ENCODE measurements at places on chromosomes 3 and 15.
A peak's percentile ranks its signal among the peaks of the same experiment; 100 is the strongest.

GRCh38 chr3:132343018-132343612 lies 25.9 kb downstream of the ACP3 start:
- no peak for DNase-seq

- no peak for DNase-seq
Measured at GRCh38 chr3:130516645-130517512, at the start of gene COL6A6. Gene COL6A6 (plus strand): TSS chr3:130517177. CDS start chr3:130560365, 43,188 bp downstream.

GRCh38 chr15:69185706-69186105 lies 25.3 kb downstream of the GLCE start:
- DNase-seq = no peak

DNA sequence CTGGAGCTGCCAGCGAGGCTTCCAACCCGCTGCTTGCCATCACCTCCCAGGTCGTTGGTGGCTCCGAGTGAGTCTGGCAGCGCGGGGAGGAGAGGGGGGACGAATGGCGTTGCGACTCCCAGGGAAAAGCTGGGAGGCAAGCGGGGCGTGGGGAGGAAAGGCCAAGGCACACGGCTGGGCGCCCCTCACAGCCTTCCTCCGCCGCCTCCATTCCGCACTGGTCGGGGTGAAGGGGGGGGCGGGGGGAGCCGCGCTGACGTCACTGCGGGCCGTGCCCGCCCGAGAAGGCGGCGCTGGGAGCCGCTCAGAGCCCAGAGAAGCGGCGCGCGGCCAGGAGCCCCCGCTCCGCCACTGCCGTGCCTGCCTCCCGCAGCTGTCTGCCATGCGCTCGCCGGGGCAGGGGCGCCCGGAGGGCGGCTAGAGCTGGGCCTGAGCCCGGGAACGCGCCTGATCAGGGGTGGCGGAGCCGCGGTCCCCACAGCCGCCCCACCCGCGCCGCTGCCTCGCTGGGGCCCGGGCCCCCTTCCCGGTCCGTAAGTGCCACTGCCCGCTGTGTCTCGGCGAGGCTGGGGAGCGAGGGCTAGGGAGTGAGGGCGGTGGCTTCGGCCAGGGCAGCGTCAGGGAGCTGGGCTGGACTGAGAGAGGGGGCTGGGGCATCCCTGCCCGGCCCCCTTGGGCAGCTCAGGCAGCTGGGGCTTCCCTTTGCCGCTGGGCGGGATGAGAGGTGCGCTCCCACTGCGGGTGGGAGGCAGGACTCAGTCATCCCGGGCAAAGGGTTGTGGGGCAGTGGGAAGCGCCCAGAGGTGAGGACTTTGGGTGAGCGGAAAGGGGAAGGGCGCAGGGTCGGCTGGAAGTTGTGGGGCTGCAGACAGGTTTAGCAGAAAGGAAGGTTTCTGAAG lies 27.8 kb upstream of the POLG start:
- DNase-seq = no peak

DNA sequence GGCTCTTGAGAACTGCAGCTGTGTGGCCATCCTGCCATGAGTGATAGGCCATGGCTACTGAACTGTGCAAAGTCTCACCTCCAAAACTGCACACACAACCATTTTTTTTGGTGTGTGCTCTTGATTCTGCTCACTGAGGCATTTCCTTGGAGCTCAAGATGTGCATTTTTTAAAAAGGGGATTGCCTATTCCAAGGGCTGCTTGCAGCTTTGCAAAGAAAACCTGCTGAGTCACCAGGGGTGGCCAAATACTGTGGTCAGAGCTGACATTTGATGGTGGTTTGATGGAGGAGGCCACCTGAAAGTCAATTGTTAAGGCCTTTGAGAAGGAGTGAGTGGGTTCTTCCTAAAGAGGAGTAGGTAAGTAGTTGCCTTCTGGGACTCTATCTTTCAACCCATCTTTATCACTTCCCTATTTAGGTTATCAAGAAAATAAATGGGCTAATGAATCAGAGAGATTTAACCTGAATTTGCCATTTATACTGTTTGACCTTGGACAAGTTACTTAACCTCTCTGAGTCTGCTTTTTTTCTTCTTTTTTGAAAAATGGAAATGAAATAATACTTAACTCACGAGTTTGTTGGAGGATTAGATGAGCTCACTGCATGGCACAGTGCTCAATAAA lies 87.9 kb downstream of the CHST2 start:
- peak; percentile 96 for DNase-seq

DNA sequence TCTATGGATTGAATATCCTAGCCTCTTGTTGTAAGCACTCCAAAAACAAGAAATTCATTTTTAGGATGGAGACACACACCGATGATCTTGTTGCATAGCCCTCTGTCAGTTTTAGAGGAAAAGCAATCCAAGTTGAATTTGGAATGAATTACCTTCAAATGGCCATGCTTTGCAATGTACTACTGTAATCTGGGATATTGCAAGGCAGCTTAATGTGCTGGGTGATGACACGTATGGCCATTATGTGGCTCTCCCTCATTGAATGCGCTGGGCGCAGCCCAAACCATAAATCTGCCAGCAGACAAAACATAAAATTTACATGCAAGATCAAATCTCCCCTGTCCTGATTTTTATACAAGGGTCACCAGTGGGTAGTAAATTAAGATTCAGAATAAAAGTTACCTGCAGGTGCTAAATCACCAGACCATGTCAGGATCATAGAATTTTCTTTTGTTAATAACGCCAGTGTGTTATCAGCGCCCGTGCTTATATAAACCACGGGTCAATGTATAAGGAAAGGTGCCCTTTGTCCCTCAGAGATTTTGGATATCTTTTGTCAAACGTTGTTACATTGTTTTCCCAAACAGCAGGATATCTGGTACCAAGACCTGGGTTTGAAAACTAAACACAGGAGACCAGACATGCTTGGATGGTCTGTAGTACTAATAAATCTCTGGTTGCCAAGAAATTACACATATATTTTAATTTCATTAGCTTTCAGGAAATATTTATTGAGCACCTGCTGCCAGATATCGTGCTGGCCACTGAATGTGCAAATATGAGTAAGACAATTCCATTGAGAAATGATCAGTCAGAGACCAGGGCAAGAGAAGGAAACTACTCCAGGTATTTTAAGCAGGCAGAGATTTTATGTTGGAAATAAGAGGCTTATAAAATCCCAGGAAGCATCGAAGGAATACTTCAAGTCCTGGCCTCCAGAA lies 237.1 kb downstream of the EBLN2 start:
- DNase-seq = no peak

DNA sequence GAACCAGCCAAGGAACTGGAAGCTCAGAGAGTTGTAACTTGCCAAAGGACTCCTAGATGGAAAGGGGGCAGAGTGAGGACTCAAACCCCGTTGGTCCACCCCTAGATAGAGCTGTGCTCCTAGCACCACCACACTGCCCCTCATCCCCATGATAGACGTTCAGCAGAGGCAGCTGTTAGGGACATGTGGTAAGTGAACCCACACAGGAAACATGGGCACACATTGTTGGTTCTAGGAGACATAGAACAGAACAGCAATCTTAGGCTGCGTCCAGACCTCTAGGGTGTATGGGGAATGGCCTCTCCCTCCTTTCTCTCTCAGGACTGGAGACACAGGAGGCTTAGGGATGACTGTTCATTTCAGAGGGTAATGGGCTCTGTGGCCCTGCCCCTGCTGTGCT lies 102.7 kb downstream of the ANP32A start:
- no peak for DNase-seq

- no peak for DNase-seq
Measured at GRCh38 chr3:24680214-24680967, 185.7 kb upstream of the THRB start.

DNA sequence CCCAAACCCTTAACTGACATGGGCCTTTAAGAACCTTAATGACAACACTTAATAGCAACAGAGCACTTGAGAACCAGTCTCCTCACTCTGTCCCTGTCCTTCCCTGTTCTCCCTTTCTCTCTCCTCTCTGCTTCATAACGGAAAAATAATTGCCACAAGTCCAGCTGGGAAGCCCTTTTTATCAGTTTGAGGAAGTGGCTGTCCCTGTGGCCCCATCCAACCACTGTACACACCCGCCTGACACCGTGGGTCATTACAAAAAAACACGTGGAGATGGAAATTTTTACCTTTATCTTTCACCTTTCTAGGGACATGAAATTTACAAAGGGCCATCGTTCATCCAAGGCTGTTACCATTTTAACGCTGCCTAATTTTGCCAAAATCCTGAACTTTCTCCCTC lies 49.9 kb downstream of the PGPEP1L start:
- no peak for DNase-seq

- no peak for DNase-seq
Measured at GRCh38 chr3:89644716-89645115, 537.3 kb downstream of the EPHA3 start.

DNA sequence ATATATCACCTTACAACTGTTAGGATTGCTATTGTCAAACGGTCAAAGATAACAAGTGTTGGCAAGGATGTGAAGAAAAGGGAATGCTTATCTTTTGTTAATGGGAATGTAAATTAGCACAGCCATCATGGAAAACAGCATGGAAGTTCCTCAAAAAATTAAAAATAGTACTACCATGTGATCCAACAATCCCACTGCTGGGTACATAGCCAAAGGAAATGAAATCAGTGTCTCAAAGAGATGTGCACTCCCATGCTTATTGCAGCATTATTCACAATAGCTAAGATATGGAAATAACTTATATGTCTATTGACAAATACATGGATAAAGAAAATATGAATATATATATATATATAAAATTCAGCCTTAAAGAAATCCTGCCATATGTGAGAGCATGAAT lies 274.6 kb downstream of the EDEM1 start:
- no peak for DNase-seq

DNA sequence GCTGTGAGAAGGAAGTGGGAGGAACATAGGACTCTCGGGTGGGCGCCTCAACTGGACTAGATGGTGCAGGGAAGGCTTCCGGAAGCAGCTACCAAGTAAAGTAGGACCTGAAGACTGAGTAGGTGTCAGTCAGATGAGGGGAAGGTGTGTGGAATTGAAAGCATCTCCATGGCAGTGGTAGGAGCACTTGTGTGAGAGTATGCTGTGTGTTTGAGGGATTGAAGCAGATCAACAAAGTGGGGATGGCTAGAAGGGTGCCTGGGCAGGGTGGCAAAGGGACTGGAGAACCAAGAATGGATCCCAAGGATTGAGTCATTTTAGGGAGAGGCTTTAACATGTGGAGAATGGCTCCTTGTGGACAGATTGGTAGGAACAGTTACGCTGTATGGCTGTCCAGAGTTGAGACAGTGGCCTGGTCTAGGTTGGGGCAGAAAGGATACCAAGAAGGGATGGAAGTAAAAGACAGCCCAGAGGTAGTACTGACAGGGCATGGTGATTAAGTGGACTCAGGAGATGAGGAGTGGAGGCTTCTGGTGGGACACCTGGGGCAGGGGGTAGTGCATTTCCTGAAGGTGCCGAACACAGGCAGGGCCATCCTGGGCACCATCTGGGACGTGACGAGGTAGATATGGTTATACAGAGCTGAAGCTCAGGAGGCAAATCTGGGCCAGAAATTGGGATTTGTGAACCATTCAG lies 1.5 kb downstream of the UQCC5 start:
- DNase-seq = no peak

DNA sequence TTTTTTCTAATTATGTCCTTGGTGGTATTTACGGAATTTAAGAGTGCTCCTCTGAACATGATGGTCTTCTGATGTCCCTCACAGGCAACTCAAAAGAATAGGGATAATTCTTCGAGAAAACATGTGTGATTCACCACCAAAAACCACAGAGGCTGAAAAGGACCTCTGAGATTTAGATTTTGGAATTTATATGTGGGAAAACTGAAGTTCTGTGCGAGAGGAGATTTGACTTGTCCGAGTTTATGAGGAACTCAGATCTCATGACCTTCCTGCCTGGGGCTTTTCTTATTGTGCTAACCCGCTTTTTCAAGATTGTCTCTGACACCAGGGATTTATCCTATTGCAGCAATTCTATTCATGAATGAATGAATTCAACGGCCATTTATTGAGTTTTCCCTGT lies 142.4 kb downstream of the FAM43A start:
- DNase-seq = no peak

- DNase-seq = no peak
Measured at GRCh38 chr3:127107002-127107401, 85.9 kb upstream of the PRR23E start.

GRCh38 chr3:10693457-10693856 lies 122.6 kb upstream of the SLC6A11 start:
- no peak for DNase-seq

GRCh38 chr3:129618186-129618820 lies 11.8 kb upstream of the PLXND1 start:
- DNase-seq = no peak

DNA sequence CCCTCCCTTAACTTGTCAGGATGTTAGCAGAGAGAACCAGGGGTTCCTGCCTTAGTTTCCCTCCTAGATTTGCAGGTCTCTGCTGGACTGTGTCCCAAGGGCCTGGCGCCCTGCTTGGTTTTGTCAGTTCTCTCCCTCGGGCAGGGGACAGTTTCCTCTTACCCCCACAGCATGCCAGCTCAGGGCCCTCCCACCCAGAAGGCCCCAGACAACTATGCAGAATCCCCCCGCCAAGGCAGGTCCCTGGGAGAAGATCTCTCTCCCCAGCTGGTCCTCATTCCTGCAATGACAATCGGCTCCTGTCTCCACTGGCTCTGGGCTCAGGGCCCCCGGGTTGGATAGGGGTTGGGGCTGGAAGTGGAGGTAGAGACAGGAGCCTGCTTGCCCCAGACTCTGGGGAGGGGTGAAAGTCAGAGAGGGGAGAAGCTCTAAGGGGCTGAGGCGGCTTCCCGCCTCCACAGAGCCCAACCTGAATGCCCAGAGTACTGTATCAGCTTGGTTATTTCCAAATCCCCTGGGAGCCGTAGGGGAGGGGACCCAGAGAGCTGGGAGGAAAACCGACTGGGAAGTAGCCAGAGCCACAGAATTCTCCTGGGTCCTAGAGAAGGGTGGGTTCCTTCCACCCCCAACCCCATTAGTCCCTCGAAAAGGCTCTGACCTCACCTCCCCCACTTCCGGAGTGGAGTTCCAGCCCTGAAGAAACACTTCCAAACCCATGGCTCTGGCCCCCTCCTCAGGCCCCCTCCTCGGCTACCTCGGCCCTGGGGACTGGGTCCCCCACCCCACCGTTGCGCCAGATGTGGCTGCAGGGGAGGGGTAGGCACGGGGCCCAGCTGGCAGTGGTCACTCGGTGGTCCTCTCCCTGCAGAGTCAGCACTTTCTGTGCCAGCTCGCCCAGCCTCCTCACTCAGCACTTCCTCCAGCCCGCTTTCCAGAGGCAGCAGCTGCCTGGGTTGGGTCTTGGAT lies 3.8 kb upstream of the LOXL1 start:
- no peak for DNase-seq

DNA sequence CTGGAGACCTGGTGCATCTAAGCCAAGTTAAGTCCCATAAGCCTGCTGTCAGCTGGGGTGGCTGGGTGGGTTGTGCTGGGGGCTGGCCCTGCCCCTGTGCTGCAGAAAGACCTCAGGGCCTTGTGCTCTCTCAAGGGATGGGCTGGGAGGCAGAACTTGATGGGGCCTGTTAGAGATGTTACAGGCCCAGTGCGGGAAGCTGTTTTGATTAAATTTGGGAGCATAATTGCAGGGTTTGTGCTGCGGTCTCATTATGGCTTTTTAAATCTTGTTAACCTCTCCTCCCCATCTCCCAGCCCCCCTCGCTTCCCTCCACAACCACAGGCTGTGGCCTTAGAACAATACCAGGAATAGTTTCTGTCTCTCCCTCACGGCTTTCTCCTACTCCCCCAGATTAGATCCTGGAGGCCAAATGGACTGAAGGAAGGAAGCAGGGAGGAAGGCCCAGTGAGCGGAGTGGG lies 87.6 kb upstream of the TLE3 start:
- peak; percentile 14 for DNase-seq

All from kidney epithelial cell (primary cell).